ENCODE measurements at places on chromosomes 4 and X.

DNA sequence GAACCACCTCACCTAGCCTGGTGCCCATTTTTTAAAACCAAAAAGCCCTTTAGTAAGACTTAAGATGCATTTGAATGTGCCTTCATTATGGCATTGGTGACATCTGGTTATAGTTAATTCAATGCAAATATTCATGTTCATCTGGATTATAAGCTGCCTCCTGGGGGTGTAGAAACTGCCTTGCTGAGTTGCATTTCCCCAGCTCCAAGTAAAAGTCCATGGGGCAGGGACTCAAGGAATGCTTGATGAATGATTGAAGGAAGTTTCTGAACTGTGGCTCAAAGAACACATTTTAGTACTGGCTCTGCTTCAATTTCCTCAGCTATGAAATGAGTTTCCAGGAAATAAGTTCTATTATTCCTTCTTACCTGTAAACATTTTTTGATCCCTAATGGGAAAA is 18.5 kb upstream of the RBM47 start:
- DNase-seq, result no peak

DNA sequence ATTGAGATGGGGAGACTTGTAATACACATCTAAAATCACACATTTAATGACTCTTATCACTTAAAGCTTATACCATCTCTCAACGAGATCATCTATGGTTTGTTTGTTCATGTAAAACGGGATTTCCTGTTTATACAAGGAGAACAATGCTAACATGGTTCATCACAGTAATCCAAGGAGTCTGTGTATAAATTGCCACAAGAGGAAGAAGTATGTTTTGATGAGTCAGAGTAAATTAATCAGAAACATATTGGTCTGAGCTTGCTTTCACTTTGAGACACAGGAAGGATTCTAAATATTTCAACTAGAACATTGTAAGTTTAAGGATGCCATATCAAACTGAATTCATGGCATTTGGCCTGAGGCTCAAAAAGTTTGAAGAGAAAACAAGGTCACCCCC is 594.1 kb downstream of the GLUD2 start:
- no peak for DNase-seq

GRCh38 chr4:145278341-145279121 is 98.1 kb upstream of the OTUD4 start:
- no peak for DNase-seq

- no peak for DNase-seq
Observed at GRCh38 chr4:139736274-139736660, 70.6 kb downstream of the MGST2 start.

DNA sequence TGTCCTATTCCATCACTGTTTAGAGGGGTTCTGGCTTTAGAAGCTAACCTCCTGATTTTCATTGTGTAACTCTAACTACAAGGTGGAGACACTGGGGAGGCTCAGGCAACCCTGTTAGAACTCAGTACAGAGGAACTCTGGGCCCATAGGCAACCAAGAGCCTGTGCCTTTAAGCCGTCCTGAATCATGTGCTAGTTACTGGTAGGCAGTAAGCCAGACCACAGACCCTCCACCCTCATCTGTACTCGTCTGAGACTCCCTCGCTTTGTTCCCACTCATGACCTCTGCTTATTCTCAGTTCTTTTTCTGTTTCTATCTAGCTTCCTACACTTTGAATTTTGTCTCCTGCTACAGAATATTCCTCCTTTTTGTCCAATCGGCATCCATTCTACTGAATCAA is 31.4 kb downstream of the TBC1D1 start:
- no peak for DNase-seq

- DNase-seq, result no peak
Observed at GRCh38 chr4:182385897-182386296, 142.7 kb downstream of the TENM3 start.

DNA sequence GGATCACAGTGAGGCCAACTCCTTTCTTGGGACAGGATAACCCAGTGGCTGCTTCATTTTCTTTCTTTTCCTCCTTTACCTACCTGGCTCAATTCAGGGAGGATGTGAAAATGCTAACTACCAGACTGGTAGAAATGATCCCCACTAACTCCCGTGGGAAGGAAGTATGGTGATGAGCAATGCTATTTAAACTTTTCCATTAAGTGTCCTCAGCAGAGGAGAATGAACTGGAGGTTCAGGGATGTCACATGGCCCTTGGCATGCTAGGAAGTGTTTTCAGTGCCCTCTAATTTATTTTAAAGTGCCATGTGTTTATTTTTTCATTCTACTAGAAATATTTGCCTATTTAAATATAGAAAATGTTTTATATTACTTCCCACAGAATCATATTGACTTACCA is 363.9 kb downstream of the PPP3CA start:
- no peak for DNase-seq

GRCh38 chr4:168846414-168846813 is 163.6 kb downstream of the CBR4 start:
- DNase-seq, result no peak
